Stimulated activated CD4-positive, alpha-beta T cell treated with anti-CD3 and anti-CD28 coated beads, Interleukin-1b, Interleukin-23, amount 100 ng/mL, for 1 hour (primary cell): ENCODE measurements at places on chromosomes 11 and 22.

DNA sequence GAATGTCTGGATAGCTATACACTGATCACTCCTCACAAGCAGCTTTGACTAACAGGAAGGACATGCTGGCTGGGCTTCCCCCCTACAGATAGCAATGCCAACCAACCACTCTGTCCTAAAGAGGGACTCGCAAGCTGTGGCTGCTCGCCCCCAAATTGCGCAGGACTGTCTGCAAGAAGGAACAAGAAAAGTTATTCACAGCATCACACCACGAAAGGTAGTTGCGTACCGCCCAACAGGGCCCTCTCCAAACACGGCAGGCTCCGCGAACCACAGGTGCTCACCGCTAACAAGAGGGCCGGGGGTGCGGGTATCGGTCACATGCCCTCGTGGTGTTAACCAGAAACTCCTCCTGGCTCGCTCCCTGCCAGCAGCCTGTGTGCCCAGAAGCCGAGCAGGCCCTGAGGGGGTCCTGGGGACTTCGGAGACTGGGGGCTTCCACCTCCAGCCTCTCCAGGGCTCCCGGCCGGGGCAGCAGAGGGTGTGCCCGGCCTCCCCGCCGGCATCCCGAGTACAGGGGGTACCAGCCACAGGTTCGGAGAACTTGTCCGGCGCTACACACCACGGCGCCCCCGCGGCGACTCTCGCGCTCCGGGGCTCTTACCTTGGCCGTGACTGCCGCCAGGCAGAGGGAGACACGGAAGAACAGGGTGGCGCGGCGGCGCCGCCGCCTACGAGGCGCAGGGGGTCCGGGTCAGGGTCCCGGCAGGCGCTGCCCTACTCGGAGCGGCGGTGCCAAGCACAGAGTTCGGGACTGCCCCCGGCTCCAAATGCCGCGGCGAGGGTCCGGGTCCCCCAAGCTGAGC, 682 bp downstream of the LARGE1 start:
- no peak for DNase-seq

DNA sequence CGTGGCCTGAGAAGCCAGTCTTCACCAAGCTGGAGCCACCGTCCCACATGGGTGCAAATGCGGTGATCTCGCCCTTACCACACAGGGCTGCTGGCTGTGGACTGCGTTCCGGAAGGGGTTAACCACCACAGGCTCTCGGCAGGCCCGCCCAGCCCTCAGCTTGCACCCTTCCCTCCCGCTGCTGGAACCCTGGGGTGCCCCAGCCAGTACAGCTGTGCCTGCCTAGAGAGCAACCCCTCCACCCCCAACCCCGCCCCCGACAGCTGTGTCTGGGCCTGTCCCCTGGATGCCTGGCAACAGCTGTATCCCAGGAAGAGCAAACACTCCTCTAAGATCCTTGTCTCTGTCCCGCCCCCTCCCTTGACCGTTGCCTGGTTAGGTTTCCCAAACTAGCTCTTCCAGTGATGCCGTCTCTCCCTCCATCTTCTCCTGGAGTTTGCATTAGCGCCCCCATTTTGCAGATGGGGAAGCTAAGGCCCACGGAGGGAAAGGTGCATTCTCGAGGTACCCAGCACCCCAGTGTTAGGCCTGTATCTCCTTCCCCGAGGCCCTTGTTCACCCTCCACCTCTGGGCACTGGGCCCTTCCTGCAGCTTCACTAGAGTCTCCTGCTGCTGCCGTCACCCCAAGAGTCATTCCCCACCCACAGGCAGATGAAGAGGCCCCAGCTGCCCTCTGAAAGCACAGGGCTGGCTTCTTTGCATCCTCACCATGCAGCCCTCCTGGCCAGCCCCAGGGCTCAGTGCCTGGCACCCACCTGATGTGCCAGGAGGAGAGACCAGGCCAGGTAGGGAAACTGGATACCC, 12.6 kb upstream of the COX8A start:
- DNase-seq: no peak

DNA sequence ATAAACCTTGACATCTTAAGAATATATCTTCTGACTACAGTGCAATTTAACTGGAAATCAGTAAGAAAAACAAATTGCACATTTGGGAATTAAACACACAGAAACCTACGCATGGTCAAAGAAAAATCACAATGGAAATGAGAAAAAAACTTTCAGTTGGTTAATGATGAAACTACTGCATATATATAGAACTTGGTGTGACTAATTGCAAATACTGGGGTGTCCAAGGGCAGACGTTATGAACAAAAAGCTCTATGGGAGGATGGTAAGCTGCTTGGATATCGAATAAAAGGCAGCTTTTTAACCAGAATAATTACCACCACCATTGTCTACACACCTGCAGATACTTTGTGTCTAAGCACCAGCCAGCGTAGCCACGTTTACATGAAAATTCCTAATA, 791 bp downstream of the GDPD4 start:
- no peak for DNase-seq

DNA sequence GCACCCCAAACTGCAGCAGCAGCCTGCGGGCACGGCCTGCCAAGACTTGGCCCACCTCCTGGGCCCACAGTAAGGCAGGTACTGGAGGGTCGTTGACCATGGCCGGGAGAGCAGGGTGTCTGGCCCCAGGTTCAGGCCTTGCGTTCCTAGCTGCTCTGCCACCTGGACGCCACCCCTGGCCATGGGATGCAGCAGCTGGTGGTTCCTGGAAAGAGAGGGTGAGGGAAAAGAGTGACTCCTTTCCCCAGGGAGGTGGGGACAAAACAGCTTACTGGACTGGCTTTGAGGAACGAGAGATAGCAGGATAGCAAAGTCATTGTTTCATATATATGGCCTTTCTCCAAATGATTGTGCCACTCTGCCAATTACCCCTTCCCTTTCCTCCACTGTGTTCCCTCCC, 1.8 kb downstream of the BSCL2 start:
- no peak for DNase-seq

DNA sequence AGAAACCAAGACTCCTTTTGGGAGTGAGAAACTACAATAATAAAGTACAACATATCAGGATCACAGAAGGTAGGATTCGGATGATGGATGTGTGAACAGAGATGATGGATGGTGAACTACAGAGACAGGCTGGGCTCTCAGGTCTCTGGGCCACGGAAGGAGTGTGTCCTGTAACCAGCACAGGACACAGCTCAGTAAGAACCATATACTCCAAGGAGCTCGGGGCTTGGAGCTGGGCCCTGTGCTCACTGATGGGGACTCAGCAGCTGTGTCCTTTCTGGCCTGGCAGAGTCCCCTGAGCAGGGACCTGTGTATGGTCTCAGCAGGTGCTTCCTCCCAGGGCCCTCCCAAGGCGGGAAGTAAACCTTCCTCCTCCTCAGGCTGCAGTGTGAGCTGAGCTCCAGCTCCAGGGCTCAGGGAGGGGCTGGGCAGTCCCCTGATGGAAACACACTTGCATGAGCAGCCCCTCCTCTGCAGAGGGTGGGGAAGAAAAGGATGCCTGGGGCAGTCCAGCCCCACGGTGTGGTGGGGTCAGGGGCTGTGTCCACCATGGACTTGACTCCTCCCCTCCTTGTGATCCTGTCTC, 39.8 kb upstream of the TOP3B start:
- DNase-seq: no peak

- no peak for DNase-seq
These were observed 6.5 kb downstream of the ARSA start for GRCh38 chr22:50621356-50621880.

DNA sequence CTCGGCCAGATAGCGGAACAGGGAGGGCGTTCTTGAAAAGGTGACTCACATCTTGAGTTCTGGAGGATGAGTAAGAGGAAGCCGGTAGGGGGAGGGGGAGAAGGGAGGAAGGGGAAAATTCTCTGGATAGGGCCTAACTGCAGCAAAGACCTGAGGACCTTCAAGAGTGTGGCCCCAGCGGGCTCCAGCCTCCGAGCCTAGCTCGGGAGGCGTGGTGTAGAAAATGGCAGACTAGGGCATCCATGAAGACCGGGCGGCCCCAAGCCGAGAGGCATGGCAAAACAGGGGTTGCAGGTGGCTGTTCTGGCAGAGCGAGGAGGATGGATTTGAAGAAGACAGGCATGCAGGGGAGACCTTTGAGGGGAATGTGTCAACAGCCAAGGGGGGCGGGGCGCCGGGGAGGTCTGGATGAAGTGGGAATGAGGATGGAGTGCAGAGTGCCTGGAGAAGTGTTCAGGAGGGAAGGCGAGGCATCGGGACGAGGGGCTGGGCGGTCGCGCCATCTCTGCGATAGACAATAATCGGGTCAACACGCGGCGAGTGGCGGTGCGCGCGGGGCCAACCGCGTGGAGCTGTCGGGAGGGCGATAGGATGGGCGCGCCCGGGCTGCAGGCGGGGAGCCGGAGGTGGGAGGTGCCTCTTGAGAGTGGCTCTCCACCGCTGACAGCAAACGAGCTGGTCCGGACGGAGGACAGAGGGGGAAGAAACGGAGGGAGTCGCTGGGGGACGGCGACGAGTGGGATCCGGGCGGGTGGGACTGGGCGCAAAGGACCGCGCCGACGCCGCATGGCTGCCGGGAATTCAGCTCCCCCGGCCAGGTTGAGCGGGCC, 40.0 kb upstream of the CREB3L1 start:
- DNase-seq: no peak

DNA sequence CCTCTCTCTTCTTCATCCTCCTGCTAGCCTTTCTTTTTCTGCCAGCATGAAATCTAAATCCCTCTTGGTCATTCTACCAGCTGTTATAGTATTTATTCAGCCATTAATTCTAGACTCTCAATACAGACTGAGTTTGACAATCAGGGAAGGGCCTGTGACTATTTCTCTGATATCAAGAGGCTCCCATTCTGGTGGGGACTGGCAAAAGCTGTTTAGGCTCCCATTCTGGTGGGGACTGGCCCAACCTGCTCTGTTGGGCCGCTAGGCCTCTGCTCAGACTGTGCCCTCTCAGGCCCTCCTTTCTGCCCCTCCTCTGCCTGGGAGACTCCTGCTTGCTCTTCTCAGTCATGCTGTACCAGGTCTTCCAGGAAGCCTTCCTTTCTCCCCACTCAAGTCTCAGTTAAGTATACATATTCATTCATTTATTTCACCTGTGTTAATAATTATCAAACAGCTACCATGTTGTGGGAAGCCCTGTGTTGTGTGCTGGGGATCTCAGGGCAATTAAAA, 323.7 kb upstream of the NARS2 start:
- DNase-seq: no peak

GRCh38 chr22:29253561-29254285, 14.1 kb downstream of the RHBDD3 start:
- no peak for DNase-seq

DNA sequence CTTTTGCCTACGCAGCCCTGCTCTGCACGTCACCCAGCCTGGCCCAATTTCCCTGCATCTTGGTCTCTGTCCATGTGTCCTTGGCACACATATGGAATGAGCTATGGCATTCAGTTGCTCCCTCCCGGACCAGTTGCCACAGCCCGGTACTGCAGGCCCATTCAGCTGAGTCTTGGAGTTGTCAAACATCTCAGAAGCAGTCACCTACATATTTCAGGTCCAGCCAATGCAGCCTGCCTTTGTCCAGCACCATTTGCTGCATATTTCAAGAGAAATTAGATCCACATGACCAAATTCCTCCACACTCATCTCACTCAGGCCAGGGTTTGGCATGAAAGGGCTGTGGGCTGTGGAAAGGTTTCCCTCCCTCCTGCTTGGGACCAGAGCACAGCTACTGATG, 76.8 kb downstream of the MN1 start:
- DNase-seq: no peak

DNA sequence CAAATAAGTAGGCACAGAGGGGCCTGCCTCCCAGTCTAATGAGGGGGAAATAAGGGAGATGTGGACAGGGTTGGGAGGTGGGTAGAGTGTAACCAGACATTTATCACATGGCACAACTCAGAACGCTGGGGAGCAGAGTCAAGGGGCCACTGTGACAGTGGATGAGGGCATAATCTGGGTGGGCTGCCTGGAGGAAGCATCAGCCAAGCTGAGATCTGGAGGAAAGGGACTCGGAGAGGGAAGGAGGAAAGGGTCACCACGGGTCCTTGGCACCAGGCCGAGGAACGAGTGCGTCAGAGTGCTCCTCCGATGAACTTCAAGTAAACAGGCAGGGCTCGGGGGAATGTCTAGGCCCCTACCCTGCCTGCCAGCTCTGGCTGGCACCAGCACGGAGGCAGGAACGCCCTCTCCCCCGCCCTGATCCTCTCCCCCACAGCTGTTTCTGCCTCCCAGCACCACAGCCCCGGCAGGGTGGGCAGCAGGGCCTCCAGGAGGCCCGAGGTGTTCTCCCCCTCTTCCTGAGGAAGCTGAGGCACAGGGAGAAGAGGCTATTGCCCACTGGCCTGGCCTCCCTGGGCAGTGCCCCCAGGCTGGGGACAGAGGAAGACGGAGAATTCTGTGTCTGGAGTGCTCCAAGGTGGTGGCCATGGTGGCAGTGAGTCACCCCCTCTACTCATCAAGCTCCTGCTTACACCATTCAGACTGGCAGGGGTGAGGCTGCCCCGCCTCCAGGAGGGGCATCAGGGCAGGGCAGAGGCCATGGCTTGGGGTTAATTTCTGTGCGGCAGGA, 4.2 kb downstream of the ALDH3B1 start:
- DNase-seq: no peak

- DNase-seq: no peak
These were observed at the start of gene TPBGL for GRCh38 chr11:75240311-75241035. TSS of gene TPBGL (plus strand) at chr11:75240774. CDS start at chr11:75241050, 276 bp downstream.

- no peak for DNase-seq
These were observed 76.1 kb downstream of the SOX6 start for GRCh38 chr11:16280256-16280682.

DNA sequence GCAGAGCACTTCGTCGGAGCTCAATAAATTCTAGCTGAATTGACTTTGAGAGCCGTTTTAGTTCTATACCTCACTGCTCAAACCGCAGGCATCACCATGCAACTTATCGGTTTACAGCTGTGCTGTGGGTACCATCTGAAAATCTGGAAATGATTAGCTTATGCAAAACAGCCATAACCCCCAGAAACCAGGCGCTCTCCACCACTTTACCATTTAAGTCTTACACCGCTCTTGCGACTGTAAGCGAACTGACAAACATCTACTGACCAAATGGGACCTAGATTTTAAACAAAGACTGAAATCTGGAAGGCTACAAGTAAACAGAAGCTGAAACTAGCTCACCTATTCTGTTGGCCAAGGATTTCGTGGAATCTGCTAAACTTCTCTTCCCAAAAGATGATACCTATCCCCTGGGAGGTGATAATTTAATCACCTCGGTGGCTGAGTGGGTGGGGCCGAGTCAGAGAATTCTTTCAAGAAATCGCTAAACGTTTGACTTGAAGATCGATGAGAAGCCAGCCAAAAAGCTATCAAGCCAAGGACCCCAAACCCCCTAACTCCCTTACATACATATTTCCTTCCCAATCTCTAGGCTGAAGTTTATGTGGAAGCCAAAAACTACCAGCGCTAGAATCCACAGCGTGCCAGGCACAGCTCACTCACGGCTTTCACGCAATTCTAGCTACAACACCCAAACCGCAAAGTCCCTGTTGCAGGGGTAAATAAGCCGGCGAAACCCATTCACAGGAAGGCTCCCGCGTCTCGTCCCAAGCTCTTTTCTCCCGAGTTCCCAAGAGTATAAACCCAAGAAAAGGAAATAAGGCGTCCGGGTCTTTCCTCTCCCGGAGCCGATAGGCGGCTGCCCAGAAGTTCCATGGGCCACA, 644 bp downstream of the SPTY2D1 start:
- DNase-seq: no peak
